ENCODE measurements at places on chromosomes 1 and 21.

- no peak for ATAC-seq
These were observed 575.8 kb upstream of the PRMT6 start for GRCh38 chr1:106480629-106481028.

DNA sequence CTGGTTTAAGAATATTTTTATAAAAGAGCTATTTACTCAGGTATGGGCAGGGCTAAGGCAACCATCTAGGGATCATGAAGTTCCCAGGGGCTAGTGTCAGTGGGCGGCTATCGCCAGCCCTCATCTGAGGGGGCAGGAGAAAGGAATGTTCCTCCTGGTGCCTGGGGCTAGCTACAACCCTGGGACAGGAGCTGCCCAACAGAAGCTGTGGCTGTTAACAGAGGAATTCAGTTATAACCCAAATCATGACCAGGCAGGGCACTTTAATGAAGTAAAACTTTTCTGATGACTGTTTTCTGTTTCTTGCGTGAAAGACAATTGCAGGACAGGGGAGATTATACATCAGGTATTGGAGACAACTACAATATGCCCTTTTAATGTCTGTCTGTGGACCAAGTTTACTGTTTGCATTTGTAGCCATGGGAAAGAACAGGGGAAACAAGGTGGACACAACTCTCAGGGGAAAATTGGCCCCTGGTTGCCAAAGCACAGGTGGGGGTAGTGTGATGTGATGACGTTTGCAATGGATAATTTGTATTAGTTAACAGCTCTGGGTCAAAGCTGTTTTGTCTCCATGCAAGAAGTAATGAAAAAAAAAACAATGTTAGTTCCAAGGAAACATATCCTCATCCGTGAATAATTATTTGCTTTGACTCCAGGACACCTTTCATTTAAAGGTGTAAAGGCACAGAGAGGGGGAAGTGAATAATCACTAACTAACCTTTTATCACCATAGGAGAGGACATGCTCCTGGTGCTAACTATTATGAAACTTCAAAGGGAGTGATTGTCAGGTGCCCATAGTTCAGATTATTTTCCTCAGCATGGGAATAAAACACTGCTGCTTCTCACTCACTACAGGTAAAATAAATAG is 105.2 kb downstream of the TSEN15 start:
- no peak for ATAC-seq

- ATAC-seq = no peak
These were observed 35.9 kb downstream of the URB1 start for GRCh38 chr21:32356874-32357395.

- ATAC-seq = no peak
These were observed 466.2 kb downstream of the USP25 start for GRCh38 chr21:16196001-16196400.

Data from activated T-helper 17 cell treated with anti-CD3 and anti-CD28 coated beads, Interleukin-2, amount 50 U/mL, for 72 hours (primary cell).